Activated T-cell treated with anti-CD3 and anti-CD28 coated beads, Interleukin-2, amount 50 U/mL, for 24 hours (primary cell): ENCODE measurements at places on chromosomes 4 and X.

GRCh38 chrX:152878976-152879755 is 18.7 kb upstream of the ZNF185 start:
- H3K27me3 ChIP-seq, result peaks cover 46% of the 10 kb centered on the region
- no peaks in the 10 kb centered on the region for H3K4me1 ChIP-seq
- no peak overlapping the region for H3K27ac ChIP-seq
- no peak overlapping the region for H3K4me3 ChIP-seq
- no peak for DNase-seq
- H3K36me3 ChIP-seq, result no peaks in the 10 kb centered on the region

DNA sequence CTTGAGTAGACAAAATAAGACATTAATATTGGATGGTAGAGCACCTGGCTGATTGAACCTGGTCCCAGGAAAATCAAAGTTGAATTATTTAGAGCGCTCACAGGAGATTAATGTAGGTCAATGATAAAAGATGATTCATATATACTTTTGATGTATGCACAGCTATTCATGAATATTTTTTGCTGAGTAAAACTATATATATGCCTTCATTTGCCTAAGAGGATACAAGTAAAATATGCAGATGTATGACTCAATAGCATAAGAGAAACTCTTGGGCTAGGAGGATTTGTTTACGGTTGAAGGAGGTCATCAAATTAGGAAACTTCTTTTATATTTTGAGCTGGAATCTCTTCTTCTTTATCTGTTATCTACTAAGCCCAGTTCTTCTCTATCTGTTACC is 202.7 kb upstream of the HS3ST1 start:
- H3K4me3 ChIP-seq, result no peak overlapping the region
- no peak for DNase-seq
- no peak overlapping the region for H3K27ac ChIP-seq
- H3K4me1 ChIP-seq, result no peaks in the 10 kb centered on the region
- H3K36me3 ChIP-seq, result no peaks in the 10 kb centered on the region

DNA sequence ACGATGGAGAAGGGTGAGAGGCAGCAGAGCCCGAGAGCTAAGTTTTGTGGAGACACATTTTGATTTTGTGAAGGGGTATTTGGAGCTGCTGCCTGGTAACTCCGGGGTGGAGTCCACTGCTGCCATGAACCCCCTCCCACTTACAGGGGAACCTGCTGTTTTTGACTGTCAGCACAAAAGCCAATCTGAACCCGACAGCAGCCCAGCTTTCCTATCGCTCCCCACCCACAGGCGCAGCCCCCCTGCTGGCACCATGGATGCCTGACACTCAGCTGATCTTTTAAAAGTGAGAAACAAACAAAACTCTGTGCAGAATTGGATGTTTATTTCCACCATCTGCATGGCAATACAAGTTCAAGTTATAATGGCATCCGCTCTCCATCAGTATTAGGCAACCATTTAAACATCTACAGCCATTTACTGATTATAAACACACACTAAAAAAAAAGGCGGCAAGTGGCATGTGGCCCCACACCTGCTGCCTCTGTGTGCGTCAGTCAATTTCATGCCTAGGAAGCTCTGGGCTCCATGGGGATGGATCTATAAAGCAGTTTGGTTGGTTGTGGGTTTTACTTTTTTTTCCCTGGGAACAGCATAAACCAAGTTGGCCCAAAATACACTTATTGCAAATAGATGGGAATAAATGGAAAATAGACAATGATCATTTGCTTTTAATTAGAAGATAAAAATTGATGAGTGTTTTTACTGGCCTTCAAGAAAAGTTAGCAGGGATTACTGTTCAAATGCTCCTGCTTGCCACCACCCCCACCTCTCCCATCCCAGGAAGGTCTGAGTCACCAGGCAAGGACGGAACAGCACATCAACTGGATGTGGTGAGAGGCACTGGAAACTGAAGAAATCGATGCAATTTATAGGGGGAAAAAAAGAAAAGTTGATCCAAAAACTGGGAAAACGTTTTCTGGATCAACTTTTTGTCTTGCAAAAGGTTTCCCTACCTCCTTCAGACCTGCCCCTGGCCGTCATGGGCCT is 46.0 kb downstream of the SEPSECS start:
- H3K27ac ChIP-seq, result no peak overlapping the region
- H3K4me1 ChIP-seq, result no peaks in the 10 kb centered on the region
- H3K4me3 ChIP-seq, result no peak overlapping the region
- no peak for DNase-seq

DNA sequence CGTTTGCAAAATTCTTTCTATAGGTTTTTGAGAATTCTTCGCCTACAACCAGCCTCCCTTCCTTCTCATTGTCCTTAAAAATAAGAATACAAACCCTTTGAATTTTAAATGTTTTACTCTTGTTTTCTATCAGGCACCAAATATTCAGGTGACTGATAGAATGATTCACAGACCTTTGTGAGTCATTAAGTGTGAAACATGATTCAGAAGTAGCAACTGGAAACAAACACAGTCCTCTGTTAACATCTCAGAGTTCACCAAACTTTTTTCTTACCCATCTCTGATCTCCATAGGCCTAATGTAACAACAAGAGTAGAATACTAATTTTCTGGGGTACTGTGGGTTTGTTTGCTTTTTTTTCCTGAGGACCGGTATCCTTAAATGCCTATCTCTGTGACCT is 63.4 kb upstream of the MAB21L2 start:
- peak overlapping the region; percentile 38 for H3K27ac ChIP-seq
- H3K4me3 ChIP-seq, result no peak overlapping the region
- peaks cover 20% of the 10 kb centered on the region for H3K36me3 ChIP-seq
- H3K27me3 ChIP-seq, result no peaks in the 10 kb centered on the region

DNA sequence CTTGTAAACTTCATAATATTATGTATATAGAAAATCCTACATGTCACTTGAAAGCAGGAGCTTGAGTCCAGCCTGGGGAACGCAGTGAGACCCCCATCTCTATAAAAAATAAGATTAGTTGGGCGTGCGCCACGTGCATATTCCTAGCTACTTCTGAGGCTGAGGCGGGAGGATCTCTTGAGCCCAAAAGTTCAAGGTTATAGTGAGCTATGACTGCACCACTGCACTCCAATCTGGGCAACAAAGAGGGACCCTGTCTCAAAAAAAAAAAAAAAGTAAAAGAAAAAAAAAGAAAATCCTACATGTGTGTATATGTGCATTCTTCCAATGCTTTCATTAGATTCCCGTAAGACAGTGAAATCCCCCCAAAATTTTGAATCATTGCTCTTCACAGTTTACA is 1.7 kb downstream of the SEC31A start:
- peak overlapping the region; percentile 85 for H3K4me3 ChIP-seq
- H3K36me3 ChIP-seq, result peaks cover 60% of the 10 kb centered on the region
- no peak for DNase-seq
- H3K27ac ChIP-seq, result peak overlapping the region; percentile 96
- H3K4me1 ChIP-seq, result peaks cover 58% of the 10 kb centered on the region

DNA sequence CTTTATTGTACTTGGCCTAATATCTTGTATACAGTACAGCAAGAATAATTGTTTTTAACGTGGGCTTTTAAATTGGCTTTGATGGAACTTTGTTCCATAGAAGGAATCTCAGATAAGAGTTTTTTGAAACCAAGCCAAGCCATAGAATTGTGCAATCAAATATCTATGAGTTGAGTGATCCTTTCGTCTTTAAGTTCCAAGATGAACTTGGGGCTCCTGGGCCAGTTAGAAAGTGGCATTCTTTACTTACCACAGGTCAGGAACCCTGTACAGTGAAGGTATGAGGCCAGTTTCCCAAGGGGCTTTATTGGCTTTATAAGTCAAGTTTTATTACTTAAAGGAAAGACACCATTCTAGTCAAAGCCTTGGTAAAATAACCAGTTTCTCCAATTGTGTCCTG is 2104.2 kb downstream of the PCDH7 start:
- no peak for DNase-seq
- no peaks in the 10 kb centered on the region for H3K4me1 ChIP-seq
- H3K27me3 ChIP-seq, result no peaks in the 10 kb centered on the region
- H3K27ac ChIP-seq, result no peak overlapping the region

- H3K36me3 ChIP-seq, result peaks cover 40% of the 10 kb centered on the region
- no peak for DNase-seq
- H3K4me3 ChIP-seq, result no peak overlapping the region
- H3K4me1 ChIP-seq, result no peaks in the 10 kb centered on the region
- H3K27ac ChIP-seq, result no peak overlapping the region
These were observed 161.4 kb downstream of the RAB28 start for GRCh38 chr4:13322681-13323101.

DNA sequence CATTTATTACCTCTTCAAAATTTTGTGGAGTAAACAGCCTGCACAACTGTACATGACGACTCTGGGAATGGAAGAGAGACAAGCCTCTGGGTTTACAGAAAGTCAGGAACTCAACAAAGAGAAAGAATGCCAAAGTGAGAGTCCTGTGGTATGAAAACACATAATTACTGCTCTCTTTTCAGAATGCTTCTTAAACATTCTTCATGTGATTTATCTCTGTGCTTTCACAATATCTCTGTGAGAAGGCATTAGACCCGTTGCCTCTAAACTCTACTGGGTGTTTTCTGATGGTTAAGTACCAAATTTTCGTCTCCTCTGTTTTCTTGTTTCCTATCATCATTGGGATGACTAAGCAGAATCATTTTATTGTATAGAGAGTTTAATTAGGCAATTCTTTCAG is 966.6 kb upstream of the SLIT2 start:
- no peaks in the 10 kb centered on the region for H3K36me3 ChIP-seq
- no peak for DNase-seq
- no peak overlapping the region for H3K27ac ChIP-seq
- H3K4me3 ChIP-seq, result no peak overlapping the region
- H3K4me1 ChIP-seq, result no peaks in the 10 kb centered on the region

DNA sequence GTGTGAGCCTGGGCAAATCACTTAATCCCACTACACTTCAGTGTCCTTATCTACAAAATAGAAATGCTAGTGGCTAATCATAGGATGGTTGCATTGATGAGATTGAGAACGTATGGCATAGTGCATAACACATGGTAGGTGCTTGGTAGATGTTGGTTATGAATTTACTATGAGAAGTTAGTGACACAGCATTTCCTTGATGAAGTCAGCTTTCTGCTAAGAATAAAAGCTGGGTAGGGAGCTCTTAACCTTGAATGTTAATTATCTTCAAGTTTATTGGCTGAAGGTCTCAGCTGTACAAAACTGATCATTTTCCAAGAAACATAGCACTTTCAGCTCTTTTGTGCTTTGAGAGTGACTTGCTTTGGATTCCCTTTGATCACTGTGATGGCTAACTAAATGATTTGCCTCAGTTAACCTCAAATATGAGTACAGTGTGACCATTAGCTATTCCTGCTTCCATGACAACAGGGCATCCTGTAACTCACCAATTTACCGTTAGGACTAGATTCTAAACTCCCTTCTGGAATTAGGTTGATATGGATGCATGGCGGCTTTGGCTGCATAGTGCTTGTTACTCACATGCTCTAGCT is 17.8 kb downstream of the PDK3 start:
- H3K4me3 ChIP-seq, result no peak overlapping the region
- H3K27ac ChIP-seq, result peak overlapping the region; percentile 94
- no peak for DNase-seq
- peaks cover 9% of the 10 kb centered on the region for H3K36me3 ChIP-seq
- peaks cover 2% of the 10 kb centered on the region for H3K27me3 ChIP-seq

DNA sequence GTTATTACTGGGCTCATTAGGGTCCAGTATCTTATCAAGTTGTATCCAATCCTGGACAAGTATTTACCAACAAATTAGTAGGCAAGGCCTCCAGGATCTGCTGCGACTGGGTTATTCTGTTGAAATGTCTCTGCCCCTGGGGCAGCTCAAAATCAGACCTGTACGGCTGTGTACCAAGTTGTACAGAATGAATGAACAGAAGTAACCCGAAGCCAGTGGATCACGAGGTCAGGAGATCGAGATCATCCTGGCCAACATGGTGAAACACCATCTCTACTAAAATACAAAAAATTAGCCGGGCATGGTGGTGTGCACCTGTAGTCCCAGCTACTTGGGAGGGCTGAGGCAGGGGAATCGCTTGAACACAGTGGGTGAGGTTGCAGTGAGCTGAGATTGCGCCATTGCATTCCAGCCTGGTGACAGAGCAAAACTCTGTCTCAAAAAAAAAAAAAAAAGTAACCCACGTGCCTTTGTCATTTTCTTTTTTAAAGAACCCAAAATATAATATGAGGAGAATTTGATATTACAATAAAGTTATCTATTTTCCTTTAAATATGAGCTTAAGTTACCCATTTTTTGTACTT is 127.3 kb downstream of the CBR4 start:
- peaks cover 8% of the 10 kb centered on the region for H3K4me1 ChIP-seq
- H3K27ac ChIP-seq, result no peak overlapping the region
- no peaks in the 10 kb centered on the region for H3K36me3 ChIP-seq
- H3K27me3 ChIP-seq, result peaks cover 43% of the 10 kb centered on the region
- DNase-seq, result no peak
- no peak overlapping the region for H3K4me3 ChIP-seq

- no peak overlapping the region for H3K27ac ChIP-seq
- H3K36me3 ChIP-seq, result no peaks in the 10 kb centered on the region
- no peak for DNase-seq
- H3K4me3 ChIP-seq, result no peak overlapping the region
- H3K27me3 ChIP-seq, result peaks cover 2% of the 10 kb centered on the region
- peaks cover 30% of the 10 kb centered on the region for H3K4me1 ChIP-seq
These were observed 5.0 kb upstream of the NSD2 start for GRCh38 chr4:1866189-1866661.

DNA sequence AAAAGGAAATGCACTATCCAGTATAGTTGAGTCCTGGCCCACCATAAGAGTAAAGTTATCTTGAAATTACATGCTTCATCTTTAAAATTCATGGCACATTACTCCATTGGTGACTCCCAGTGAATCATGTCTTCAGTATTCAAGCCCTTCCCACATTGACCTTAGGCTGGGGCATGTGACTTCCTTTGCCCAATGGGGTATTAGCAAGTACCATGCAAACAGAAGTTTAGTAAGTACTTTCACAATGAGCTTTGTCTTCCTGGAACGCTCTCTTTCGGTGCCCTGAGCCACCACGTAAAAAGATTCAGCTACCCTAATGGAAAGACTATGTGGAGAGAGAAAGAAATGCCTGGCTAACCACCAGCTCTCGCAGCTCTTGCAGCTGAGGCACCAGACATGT is 235.4 kb downstream of the HNRNPD start:
- H3K36me3 ChIP-seq, result no peaks in the 10 kb centered on the region
- H3K27ac ChIP-seq, result no peak overlapping the region
- peaks cover 28% of the 10 kb centered on the region for H3K4me1 ChIP-seq
- no peak for DNase-seq
- H3K4me3 ChIP-seq, result no peak overlapping the region

DNA sequence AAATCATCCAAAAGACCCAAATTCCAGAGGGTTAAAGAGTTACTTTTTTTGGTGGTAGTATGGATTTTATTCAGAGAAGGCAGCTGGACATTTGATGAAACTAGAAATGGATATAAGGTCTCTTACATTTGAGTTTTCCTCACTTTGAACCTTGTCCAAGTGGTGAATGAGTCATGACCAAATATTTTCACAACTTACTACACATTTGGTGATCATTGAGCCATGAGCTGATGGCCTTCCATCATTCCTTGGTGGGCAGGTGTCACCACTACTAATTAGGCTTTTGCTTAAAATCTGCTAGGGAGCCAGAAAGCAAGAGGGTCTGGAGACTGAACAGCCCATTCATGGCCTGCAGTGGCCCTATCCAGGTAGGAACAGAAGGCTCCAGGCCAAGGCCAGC is 620.2 kb upstream of the INTU start:
- no peak overlapping the region for H3K27ac ChIP-seq
- no peaks in the 10 kb centered on the region for H3K36me3 ChIP-seq
- H3K4me1 ChIP-seq, result no peaks in the 10 kb centered on the region
- H3K27me3 ChIP-seq, result no peaks in the 10 kb centered on the region

- H3K27me3 ChIP-seq, result no peaks in the 10 kb centered on the region
- no peak overlapping the region for H3K4me3 ChIP-seq
- peak overlapping the region; percentile 9 for H3K27ac ChIP-seq
- no peak for DNase-seq
- peaks cover 11% of the 10 kb centered on the region for H3K4me1 ChIP-seq
These were observed 141.4 kb downstream of the PTTG2 start for GRCh38 chr4:38101563-38101962.
